ENCODE measurements at places on chromosomes 11 and 22. TPM values are rescaled to one million over a fixed set of nuclear protein-coding genes. Genes with fewer than 3 reads are reported as not detected.

DNA sequence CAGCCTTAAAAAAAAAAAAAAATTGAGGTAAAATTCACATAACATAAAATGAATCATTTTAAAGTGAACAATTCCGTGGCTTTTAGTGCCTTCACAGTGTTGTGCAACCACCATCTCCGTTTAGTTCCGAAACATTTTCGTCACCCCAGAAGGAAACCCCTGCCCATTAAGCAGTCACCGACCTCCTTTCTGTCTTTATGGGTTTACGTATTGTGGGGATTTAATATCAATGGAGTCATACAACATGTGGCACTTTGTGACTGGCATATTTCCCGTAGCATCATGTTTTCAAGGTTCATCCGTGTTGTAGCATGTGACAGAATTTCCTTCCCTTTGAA is 65.5 kb downstream of the BCR start:
- no peak for DNase-seq

DNA sequence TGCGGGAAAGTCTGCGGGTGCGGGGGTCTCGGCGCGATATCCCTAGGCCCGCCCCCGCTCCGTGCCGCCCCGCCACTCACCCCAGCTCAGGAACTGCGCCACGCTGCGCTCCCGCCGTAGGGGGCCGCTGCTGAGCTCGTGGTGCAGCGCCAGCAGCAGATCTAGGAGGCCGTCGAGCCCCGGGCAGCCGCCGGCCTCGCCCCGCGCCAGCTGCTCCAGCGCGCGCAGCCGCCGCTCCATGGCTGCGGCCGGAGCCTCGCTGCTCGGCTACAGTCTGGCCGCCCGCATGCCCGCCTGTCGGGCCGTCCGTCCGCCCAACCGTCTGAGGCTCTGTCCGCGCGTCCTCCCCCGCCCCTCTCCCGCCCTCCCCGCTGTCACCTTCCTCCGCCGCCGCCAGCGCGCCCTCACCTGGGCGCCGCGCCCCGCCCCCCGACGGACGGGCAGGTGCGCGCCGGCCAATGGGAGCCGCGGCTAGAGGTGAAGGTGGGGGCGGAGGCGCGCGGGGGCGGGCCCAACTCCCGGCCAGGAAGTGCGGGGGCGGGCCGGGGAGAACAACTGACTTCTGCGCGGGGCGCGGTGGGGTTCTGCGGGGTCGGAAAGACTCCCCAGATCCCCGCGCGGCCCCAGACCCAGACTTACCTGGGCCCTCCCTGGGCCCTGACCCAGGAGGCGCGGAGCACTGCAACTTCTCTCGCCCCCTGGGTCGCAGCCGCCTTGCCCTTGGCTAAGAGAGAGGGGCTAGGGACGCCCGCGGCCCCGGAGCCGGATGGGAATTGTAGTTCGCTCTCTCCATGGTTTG is at the start of gene CDC42BPG:
Gene CDC42BPG, minus strand, starts transcription at position 324 of the 799 bp plus-strand sequence. Its CDS starts 84 bp downstream, at position 240.
- DNase-seq, result peak; percentile 85

- no peak for DNase-seq
Observed at GRCh38 chr22:21009638-21010425, 5.1 kb upstream of the P2RX6 start.

Gene MS4A3
- not detected for polyA plus RNA-seq

Gene FGF19
- polyA plus RNA-seq, result not detected

DNA sequence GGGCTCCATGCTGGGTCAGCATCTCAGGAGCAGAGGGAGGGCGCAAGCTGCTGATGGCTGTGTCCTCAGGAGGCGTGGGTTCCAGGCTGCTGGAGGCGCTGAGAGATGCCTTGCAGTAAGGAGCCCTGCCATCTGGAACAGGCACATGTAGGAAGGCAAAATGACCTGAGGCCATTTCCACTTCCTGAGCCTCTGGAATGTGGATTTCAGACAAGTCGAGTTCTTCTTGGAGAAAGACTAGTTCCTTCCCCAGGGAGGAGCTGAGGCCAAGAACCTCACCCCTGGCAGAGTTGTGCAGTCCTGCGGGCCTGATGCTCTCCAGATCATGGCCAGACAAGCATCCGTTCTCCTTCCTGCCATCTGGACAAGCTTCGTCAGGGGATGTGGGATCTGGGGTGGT is 19.3 kb downstream of the HPS4 start:
- no peak for DNase-seq

- DNase-seq, result no peak
Observed at GRCh38 chr11:107721207-107721606, 9.4 kb upstream of the SLN start.

- no peak for DNase-seq
Observed at GRCh38 chr11:74679513-74679865, 51.7 kb downstream of the CHRDL2 start.

Gene FOLH1
- polyA plus RNA-seq, result 0.08 TPM

DNA sequence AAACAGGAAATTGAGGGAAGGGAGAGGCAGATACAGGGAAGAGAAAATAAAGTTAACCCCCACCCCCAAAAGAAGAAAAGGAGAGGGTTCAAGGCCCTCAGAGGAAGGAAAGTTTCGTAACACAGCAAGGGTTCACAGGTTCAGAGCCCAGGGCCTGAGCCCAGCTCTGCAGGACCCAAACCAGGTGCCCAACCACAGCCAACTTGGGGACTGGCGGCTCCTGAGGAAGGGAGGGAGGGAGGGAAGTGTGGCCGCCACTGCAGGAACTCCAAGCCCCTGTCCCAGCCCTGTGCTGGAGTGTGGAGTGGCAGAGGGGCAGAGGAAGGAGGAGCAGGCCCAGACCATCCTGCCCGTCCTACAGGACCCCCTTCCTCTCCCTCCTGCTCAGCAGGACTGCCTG is 59.2 kb downstream of the ELFN2 start:
- DNase-seq, result no peak

Gene HOATZ
- not detected for polyA plus RNA-seq

DNA sequence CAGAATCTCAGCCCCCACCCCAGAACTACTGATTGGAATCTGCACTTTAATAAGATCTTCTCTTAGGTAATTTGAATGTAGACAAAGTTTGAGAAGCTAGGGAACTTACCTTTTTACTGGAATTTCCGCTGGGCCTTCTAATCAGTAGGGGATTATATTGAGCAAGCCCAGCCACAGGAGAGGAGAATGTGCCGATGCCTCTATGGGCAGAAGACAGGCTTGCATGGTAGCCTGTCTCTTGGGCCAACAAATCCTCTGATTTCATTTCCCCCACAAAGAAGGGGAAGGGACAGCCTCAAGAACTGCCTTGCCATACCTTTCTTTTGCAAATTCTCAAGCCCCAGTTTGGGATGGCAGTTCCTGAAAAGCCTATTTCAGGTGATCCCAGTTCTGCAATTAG is 163.4 kb upstream of the BDNF start:
- DNase-seq, result no peak

Gene F2
- 0.08 TPM for polyA plus RNA-seq

DNA sequence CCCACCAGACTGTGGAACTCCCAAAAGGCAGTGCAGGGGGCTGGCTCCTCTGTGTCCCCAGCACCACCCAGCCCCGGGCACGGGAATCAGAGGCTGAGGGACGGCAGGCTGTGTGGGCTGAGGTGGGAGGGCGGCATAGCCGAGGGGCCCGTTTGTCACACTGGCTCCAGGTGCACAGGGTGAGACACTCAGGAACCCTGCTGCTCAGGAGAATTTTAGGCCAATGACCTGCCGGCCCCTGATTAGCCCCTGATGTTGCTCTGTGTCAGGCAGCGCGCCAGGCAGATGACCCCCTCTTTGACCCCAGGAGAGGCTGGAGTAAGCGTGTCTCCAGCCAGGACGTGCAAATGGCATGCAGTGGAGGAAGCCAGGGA is 52.7 kb downstream of the RTL6 start:
- peak; percentile 42 for DNase-seq

Gene RAB36
- polyA plus RNA-seq, result 0.55 TPM

Gene SYT9
- polyA plus RNA-seq, result 0.04 TPM

Gene XPNPEP3
- polyA plus RNA-seq, result 5.1 TPM

Gene NNMT
- polyA plus RNA-seq, result 27.9 TPM

Gene LRP4
- polyA plus RNA-seq, result 16.3 TPM

Gene WNT11
- 3.8 TPM for polyA plus RNA-seq

DNA sequence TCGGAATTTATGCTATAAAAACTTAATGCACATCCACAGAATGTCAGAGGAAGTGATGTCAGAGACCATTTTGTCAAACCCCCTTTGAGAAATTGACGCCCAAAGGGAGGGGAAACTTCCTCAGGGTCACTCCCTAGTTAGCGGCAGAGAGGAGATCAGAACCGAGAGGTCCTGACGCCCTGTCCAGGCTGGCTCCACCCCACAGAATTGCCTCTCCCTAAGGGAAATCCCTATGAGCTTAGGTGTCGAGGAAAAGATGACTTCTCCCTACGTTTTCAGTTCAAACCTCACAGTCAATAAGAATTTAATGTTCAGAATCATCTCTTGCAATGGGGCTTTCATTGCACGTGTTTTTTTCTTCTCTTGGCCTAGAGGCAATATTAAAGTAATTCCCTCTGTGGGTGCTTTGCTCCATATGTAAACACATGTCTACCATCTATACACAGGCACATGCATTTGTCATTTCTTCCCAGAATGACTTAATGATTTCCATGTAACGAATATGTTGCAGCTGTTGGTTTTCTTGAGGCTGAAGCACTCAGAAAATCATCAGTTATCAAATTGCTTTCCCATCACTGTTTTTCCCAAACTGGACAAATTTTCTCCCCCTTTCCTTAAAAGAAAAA is 148.7 kb upstream of the TIMP3 start:
- no peak for DNase-seq

Gene RAG1
- polyA plus RNA-seq, result 0.80 TPM

DNA sequence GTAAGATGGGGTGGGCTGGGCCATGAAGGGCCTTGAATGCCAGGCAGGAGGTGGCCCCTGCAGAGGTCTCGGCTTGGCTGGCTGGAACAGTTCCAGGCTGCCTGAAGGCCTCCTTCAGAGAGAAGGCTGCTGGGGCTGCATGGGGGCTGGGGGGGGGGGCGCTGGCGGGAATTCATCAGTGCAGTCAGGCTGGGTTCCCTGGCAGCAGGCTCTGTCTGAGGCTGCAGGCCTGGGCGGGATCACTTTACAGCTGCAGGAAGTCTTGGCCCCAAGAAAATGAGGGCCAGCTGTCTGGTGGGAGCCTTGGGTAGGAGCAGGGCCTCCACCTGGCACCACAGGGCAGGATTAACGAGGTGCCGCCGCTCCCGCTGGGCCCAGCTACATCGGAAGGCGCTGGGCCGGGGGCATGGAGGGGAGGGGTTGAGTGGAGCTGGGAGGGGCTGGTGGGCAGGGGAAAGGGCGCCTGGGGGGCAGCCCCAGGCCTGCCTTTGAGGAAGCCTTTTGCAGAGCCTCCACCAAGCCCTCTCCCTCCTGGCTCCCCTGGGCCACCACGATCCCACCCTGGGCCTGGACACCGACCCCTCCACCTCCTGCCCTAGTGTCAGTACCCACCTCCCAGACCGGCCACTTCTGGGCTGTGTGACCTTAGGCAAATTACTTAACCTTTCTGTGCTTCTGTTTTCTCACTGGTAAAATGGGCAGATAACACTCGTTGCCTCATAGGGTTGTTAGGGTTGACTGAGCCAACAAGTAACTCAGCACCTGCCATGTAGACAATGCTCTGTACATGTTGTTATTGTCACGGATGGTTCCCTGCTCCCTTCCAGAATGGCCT is 31.0 kb upstream of the HMOX1 start:
- DNase-seq, result no peak

DNA sequence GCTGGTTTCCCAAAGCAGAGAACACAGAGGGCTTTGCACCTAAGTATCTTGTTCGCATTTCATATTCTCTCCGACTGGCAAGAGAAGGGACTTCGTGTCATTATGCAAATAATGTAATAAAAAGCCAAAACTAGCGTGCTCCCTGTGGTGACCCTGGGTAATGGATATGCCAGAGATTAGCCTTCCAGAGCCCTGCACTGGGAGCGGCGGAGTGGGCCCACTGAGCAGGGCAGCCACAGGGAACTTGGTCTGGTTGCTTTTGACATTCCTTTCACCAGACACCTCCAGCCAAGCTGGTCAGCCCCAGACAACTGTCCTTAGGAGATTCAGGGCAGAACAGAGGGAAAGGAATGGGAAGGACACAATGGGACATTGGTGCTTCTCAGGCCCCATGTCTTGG is 56.1 kb downstream of the FLI1 start:
- DNase-seq, result no peak

Gene CASP12
- 0.10 TPM for polyA plus RNA-seq

- peak; percentile 18 for DNase-seq
Observed at GRCh38 chr11:1235306-1235900, 12.5 kb downstream of the MUC5B start.

DNA sequence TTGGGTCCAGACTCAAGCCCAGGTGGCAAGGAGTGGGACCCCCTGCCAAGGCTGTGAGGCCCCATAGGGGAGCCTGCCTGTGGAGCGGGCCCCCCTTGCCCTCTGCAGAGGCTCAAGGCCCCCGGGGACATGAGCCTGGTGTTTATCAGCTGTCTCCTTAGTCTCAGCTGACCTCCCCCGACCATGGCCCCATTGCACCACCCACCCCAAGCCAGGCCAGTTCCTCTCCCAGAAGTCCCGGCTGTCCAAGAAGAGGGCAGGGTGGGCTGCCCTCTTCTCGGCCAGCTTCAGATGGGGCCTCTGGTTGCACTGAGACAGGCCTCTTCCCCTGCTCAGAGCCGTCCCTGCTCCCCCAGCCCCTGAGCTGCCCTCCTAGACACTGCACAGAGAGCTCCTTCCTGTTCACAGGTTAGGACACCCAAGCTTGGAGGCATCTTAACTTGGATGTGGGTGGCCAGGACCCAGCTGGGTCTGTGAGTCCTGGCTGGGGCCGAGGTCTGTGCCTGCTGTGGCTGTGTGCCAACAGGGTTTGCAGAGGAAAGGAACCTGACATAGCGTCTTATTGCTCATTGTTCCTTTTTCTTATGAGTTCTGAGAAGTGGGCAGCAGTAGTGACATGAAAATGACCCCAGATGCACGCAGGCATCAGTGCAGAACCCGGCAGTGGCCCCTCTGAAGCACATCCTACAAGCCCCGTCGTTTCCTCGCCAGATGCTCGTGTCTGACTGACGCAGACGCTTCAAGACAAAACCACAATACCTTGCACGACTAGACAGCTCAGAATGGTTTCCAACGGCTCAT is 5.4 kb downstream of the TRABD start:
- no peak for DNase-seq

Gene MYRF
- polyA plus RNA-seq, result 0.18 TPM

Gene TENM4
- 0.71 TPM for polyA plus RNA-seq

DNA sequence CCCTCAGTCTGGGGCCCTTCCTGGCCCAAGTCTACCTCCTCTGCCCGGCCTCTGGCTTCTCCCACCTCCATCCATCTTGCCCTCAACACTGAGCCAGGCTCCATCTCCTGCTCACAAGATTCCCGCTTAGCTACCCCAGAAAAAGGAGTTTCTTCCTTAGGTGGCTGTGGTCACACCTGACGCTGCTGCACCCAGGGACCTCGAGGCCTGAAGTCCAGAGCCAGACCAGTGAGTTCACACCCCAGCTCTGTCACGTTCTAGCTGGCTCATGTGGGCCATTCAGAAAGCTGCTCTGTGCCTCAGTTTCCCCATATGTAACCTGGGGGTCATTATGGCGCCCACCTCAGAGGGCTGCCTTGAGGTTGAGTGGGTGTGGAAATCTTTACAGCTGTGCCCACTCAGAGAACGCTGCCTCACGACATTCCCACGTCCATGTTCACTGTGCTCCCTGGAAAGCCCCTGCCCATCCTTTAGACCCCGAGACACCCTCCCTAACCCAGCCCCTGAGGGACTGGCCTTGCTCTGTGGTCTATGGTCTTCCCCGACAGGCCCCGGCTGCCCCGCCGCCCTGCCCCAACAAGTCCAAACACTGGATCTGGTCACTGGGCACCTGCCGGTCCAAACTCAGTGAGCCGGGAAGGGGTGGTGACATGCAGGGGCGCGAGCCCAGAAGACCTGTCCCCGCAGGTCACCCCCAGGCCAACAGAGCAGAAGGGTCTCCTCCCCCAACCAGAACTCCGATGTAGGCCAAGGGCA is 9.8 kb downstream of the PLXNB2 start:
- DNase-seq, result no peak

Gene JHY
- 0.54 TPM for polyA plus RNA-seq

- DNase-seq, result no peak
Observed at GRCh38 chr11:134442246-134442645, 30.2 kb upstream of the B3GAT1 start.

Data from heart left ventricle (tissue), 16 donors.